GM12878 (cell line): ENCODE measurements at places on chromosomes 7 and 10. TPM values are rescaled to one million over a fixed set of nuclear protein-coding genes. Genes with fewer than 3 reads are reported as not detected.
A peak's percentile ranks its signal among the peaks of the same experiment; 100 is the strongest.

DNA sequence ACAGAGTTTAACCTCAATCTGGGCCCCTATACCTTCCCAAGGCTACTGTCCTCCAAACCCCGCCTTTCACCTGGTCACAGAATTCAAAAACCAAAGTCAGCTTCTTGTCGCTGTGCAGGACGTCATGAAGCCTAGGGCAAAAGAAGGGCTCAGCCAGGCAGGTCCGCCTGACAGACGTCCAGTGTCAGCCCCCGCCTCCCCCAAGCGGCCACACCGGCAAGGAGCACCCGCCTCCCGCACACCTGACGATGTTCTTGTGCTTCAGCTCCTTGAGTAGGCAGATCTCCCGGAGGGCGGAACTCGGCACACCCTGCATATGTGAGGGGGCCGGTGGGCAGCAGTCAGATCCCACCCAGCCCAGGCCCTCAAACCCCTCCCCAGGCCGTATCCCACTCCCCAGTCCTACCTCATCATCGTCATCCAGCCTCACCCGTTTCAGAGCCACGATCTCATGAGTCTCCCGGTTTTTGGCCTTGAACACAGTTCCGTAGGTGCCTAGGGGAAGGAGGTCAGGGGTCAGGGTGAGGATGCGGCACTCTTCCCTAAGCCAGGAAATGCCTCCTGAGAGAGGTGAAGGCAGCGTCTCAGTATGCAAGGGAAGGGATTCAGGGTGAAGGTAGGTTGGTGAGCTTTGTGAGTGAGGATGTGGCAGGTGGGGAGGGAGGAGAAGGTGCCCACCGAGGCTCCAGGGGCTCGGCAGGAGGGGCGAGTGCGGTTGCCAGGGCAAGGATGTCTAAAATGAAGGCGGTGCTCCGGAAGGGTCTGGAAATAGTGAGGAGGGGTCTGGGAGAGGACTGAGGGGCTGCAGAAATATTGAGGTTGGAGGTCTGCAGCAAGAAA lies 811 bp downstream of the CDK5 start:
- H3K36me3 ChIP-seq = no peaks in the 10 kb centered on the region
- no peak for DNase-seq
- H3K27ac ChIP-seq = no peak overlapping the region
- H3K27me3 ChIP-seq = no peaks in the 10 kb centered on the region
- peak overlapping the region; percentile 87 for H3K4me3 ChIP-seq
- H3K4me1 ChIP-seq = peaks cover 24% of the 10 kb centered on the region

DNA sequence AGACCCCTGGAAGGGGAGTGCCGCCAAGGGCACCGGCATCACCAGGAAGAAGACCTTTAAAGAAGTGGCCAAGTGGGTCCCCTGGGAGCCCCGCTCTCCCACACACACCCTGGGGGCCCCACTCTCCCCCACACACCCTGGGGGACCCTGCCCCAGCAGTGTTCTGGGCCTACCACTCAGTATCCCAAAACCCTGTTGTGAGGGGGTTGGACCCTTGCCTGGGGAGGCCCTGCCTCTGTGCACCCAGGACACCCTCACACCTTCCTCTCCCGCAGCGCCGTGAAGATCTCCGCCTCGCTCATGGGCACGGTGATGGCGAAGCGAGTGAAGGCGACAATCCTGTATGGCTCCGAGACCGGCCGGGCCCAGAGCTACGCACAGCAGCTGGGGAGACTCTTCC lies 10.7 kb downstream of the NOS3 start:
- no peaks in the 10 kb centered on the region for H3K27me3 ChIP-seq
- H3K4me1 ChIP-seq = no peaks in the 10 kb centered on the region
- no peak overlapping the region for H3K4me3 ChIP-seq
- H3K27ac ChIP-seq = no peak overlapping the region
- H3K36me3 ChIP-seq = no peaks in the 10 kb centered on the region

DNA sequence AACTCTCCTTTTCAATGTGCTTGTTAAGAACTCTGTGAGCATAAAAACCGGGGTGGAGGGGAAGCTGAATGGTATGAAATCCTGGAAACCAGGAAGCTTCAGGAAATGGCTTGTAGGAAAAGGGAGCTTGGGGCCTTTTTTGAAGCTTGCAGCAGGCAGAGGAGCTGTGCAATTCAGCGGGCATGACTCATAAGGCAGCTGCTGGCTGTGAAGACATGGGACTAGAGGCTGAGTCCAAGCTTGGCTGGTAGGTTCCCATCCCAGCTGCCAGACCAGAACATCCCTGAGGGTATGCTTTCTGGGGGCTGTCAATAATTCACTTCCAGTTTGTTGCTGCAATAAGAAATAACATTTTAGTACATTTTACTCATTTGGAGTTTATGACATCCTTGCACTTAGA lies 36.8 kb upstream of the CDC14C start:
- no peaks in the 10 kb centered on the region for H3K27me3 ChIP-seq
- no peak overlapping the region for H3K27ac ChIP-seq
- H3K36me3 ChIP-seq = no peaks in the 10 kb centered on the region
- no peak overlapping the region for H3K4me3 ChIP-seq

DNA sequence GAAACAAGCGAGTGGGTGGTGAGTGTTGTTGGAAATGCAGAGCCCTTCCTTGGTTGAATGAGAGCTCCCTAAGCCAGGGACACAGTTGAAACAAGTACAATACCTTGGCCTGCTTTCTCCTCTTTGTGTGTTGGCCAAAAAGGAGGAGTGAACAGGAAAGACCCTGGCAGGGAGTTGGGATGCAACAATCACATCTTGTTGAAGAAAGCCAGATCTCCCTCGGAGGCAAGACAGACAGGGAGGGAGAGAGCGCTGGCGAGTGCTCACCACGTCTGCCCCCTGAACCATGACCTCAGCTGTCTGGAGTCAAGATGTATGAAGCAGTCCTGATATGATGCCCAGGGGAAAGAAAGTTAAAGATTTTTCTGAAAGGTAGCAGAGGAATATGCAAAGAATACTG lies 66.8 kb downstream of the ADAM12 start:
- no peaks in the 10 kb centered on the region for H3K4me1 ChIP-seq
- H3K27me3 ChIP-seq = no peaks in the 10 kb centered on the region
- H3K4me3 ChIP-seq = no peak overlapping the region
- no peak for DNase-seq
- H3K36me3 ChIP-seq = no peaks in the 10 kb centered on the region

GRCh38 chr7:134452419-134452838 lies 6.5 kb downstream of the AKR1B1 start:
- peaks cover 8% of the 10 kb centered on the region; the same call in 1 of the 2 replicates for H3K4me1 ChIP-seq
- no peak for DNase-seq

- no peaks in the 10 kb centered on the region; the same call in 1 of the 2 replicates for H3K27me3 ChIP-seq
- no peaks in the 10 kb centered on the region for H3K4me1 ChIP-seq
- no peaks in the 10 kb centered on the region for H3K36me3 ChIP-seq
- no peak overlapping the region for H3K4me3 ChIP-seq
- no peak for DNase-seq
- no peak overlapping the region for H3K27ac ChIP-seq
These were observed 73.4 kb downstream of the SORCS1 start for GRCh38 chr10:107091126-107091525.

Gene FXYD4
- total RNA-seq = not detected in 2 replicates
